ENCODE measurements at places on chromosomes 7 and 10. TPM values are rescaled to one million over a fixed set of nuclear protein-coding genes. Genes with fewer than 3 reads are reported as not detected.

The STAG3 gene
- not detected for total RNA-seq

- DNase-seq, result peak; percentile 81
Observed at GRCh38 chr10:5949009-5949759, 28.2 kb downstream of the IL15RA start.

DNA sequence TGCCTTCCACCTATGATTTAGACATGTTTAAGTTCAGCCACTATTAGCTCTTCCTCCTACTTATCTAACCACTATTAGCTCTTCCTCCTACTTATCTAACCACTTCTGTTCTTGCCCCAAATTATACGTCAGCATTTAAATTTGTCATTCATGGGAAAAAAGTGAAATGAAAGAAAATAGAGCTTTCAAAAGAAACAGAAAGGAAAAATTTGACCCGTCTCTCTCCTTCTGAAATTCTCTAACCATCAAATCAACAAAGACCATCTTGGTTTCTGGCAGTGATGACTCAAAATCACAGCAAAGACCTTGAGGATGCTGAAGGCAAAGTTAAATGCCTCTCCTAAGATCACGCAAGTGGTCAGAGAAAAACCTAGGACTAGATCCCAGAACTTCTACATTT, 2.6 kb downstream of the LIPA start:
- no peak for DNase-seq

DNA sequence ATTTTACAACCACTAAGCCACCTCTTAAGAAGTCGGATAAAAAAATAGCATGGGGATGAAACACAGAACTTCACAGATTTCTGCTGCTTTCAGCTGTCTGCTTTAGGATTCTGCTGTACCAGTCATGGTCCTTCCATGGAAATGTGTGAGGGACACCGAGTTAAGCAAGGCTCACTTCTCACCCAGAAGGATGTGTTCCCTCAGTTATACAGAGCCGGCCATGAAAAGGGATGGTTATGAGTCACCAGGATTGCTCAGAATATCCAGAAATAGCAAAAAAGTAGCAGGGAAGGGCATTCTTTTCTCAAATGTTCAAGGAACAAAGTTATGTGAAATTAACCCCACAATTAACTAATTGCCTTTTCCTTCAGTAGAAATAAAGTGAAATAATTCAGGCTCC, 124.4 kb downstream of the AMPH start:
- no peak for DNase-seq
